Endodermal cell (in vitro differentiated cells): ENCODE measurements at places on chromosomes 16 and 17. TPM values are rescaled to one million over a fixed set of nuclear protein-coding genes. Genes with fewer than 3 reads are reported as not detected.

DNA sequence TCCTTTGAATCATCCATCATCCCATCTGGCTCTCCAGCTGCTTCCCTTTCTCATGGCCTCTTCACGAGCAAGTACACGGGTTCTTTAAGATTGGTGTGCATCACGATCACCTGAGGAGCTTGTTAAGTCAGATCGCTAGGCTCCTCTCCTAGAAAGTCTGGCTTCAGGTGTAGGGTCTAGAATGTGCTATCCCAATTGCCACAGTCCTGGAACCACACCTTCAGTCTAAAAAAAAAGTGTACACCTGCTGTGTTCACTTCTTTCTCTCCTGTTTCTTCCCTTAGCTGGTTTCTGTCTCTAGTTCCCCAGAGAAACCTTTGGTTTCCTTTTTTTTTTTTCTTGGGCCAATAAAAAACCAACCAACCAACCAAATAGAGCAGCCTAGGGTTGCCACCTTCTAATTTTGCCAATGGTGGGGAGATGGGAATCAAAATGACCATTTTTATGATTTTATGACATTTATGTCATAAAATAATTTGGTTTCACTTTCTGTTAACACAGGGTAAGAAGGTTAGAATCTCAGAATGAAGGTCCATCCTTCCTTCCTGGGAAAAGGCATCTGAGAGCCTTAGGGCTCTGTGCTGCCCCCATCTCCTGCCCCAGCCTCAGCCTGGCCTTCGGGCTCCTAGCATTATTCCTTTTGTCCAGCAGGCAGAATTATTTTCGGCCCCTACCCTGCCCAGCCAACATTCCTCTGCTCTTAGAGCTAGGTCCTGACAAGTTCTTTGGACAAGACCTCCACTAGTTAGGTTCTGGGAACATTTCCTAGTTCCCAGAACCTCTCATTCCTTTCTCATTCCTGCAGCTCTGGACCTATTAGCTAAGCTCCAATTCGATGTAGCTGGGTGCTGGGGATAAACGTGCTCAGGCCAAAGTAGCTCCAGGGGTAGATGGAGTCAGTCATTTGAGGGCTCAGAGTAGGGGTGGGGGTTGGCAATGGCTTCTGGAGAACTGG is 1.9 kb upstream of the GGT6 start:
- no peak overlapping the region for H3K4me3 ChIP-seq
- no peaks in the 10 kb centered on the region for H3K4me1 ChIP-seq
- H3K27me3 ChIP-seq = no peaks in the 10 kb centered on the region
- no peaks in the 10 kb centered on the region for H3K36me3 ChIP-seq
- H3K27ac ChIP-seq = no peak overlapping the region

GRCh38 chr16:51971184-51971583 is 575.8 kb downstream of the TOX3 start:
- H3K36me3 ChIP-seq = no peaks in the 10 kb centered on the region
- DNase-seq = peak; percentile 69
- no peak overlapping the region for H3K27ac ChIP-seq
- no peaks in the 10 kb centered on the region for H3K27me3 ChIP-seq
- H3K4me3 ChIP-seq = no peak overlapping the region

OR1F1 gene
- 0.25 and 0.29 TPM in 2 replicates for total RNA-seq

- H3K4me3 ChIP-seq = no peak overlapping the region
- no peaks in the 10 kb centered on the region for H3K36me3 ChIP-seq
- H3K4me1 ChIP-seq = no peaks in the 10 kb centered on the region
- DNase-seq = peak; percentile 65
These were observed 52.6 kb downstream of the PLCG2 start for GRCh38 chr16:81831722-81832126.

GRCh38 chr16:79677799-79678530 is 77.4 kb upstream of the MAF start:
- H3K4me1 ChIP-seq = no peaks in the 10 kb centered on the region
- no peak overlapping the region for H3K27ac ChIP-seq
- no peak for DNase-seq
- no peaks in the 10 kb centered on the region for H3K27me3 ChIP-seq
- H3K36me3 ChIP-seq = no peaks in the 10 kb centered on the region
- H3K4me3 ChIP-seq = no peak overlapping the region
